ENCODE measurements at places on chromosomes 2 and 18.

GRCh38 chr2:33047939-33048338 lies 101.2 kb downstream of the LTBP1 start:
- no peak for DNase-seq

DNA sequence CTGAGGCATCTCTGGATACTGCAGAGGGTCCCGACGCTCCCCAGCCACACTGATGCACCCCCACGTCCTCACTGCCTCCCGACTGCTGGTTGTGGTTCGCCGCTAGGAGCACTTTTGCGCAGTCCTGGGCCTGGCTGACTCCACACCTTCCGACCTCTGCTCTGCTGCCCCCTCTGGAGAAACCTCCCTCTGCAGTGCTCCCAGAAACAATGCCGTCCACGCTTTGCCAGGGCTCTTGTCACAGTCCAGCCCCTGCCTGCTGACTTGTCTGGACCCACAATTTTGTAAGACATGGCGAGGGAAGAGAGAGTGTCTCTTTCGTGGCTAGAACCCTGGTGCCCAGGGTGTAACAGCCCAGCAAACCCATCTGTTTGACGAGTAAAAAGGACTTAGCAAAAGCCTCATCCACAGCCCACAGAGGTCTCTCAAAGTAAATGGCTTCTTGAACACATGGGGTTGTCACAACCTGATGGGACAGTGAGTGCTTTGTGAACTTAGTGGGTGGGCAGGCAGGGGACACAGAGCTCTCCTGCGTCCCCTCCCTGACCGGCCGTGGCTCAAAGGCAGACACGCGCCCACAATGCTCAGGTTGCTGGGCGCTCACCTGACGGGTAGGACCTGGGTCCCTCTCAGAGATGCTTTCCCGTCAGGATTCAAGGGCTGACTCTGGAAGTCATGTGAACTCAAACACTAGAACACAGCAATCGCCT lies 4.0 kb downstream of the COPS9 start:
- no peak for DNase-seq

GRCh38 chr2:134133622-134134312 lies 120.1 kb upstream of the MGAT5 start:
- DNase-seq: no peak

DNA sequence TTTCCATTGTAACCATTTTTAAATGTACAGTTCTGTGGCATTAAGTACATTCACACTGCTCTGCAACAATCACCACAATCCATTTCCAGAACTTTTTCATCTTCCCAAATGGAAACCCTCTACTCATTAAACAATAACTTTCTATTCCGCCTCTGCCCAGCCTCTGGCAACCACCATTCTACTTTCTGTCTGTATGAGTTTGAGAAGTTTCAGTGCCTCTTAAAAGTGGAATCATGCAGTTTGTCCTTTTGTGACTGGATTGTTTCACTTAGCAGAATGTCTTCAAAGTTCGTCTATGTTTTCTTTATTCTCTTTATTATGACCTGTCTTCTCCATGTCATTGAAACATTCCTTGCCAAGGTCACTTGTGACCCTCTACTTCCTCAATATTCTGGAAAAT lies 22.0 kb upstream of the PELI1 start:
- no peak for DNase-seq

DNA sequence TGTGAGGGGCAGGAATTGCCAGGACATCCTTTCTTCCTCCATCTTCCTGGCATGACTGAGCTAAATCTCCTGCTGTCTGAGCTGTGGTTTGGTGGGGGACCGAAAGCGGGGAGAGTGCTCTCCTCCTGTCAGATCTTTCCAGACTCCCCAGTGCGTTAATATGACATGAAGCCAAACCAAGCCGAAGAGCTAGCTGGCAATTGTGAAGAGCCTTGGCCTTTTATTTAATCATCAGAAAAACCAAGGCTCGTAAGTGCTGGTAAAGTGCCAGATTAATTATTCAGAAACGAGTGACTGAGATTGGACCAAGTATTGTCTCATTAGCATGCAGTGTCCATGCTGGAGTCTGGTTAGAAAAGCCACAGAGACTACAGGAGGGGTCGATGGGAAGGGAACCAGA lies 14.5 kb upstream of the LRPPRC start:
- DNase-seq: no peak

DNA sequence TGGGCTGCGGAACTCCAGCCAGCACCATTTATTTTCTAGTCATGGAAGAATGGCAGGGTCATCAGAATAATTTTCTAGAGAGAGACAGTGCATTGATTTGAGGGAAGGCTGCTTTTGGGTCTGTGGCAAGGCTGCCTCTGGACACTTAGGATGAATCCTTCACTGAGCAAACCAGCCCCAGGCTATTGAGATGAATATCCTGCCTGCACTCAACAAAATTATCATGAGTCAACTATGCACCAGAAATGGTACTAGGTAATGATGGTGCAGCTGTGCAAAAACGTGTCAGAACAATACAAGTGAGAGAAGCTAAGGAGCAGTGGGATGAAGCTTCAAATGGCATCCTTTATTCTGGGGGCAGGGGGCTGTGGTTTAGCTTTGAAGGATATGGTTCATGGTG lies 115.8 kb downstream of the SPHKAP start:
- DNase-seq: no peak

GRCh38 chr2:236629961-236630872 lies 60.6 kb downstream of the ACKR3 start:
- no peak for DNase-seq

DNA sequence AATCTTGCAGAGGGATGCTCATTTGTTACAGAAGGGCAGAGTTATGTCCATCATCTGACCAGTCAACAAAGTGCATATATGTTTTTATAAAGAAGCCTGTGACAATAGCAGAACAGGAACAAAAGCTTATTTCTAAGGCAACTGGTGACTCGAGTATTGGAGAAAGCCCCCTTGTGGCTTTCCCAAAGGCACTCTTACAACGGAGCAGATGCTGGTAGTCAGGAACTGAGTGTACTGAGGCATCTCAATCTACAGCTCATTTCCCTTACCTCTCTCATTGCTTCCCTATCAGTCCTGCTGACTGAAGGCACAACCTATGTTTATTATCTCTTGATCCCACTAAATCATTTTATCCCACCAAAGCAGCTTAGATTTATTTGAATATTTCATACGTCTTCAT lies 557.1 kb upstream of the CHAC2 start:
- DNase-seq: no peak

- DNase-seq: no peak
These were observed 39.5 kb downstream of the METTL8 start for GRCh38 chr2:171394164-171394740.

DNA sequence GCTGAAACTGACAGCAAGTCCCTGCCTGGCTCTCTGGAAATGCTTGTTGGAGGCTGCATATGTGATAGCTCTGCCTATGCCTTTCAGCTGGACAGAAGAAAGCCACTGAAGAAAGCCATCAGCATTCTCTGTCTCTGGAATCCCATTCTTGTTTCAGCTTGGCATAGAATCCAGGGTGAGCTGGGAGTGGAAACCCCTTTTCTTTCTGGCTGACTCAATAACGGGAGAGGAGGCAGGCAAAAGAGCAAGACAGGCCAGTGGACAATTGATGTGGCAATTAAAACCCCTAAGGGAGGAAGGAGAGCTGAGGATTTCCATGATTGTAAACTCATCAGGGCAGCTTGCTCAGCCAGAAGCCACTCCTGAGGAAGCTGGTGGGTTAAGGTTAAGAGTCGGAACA lies 208.1 kb downstream of the CLIP4 start:
- no peak for DNase-seq

DNA sequence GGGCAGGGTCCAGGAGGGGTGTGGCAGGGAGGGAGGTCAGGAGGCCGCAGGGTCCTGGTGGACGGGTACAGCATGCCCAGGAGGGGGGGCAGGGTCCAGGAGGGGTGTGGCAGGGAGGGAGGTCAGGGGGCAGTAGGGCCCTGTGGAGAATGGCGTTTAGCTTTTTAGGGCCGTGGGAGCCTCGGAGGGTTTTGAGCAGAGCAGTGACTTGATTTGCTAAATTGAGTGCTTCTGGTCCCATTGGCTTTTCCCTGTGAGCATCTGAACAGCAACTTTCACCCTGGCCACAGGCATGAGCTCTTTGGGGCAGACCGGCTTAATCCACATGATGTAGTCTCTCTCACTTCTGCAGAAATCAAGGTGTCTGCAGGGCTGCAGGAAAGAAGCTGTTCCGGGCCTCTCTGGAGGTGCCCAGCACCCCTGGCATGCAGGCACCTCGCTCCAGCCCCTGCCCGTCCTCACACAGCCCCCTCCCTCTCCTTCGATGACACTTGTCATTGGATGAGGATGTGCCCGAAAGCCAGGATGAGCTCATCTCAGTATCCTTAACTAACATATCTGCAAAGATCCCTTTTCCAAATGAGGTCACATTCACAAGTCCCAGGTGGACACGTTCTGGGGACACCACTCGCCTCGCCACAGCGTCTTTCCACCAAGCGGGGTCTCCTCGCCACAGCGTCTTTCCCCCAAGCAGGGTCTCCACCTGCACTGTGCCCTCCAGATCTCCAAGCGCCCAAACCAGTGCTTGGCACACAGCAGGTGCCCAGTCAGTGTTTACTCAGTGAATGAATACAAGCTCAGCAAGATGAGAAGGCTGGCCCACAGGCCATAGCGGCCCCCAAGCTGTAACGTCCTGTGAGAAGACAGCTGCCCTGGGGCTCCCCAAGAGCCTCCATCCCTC lies 94.0 kb downstream of the NDUFA10 start:
- DNase-seq: no peak

DNA sequence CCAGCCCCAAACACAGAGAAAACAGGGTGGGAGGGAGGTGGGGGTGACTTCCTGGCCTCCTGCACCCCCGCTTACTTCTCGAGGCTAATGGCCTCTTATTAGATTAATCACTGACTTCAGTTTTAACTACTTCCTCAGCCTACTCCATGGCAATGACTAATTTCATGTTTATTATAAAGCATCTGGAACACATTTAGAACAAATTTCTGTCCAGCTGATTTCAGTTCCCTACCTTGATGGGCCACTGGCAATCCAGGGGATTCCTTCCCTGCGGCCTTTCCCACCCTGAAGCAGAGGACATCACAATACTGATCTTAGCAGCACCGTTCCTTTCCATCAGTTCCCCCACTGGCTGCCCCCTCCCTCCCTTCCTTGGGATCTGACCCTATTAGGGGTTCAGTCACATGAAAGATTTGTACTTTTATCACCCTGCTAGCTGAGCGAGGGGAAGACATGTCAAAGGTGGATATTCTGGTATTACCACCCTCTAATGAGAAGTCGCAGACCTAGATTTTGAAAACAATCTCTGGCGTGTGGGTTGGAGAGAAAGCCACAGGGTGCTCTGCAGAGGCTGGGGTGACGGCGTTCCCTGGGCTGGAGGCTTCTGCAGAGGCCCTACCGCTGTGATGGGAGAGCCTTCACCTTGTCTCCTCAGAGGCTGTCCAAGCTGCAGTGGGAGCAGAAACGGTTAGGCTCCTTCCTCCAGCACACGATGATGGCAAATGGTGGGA lies 67.6 kb downstream of the KIAA2012 start:
- no peak for DNase-seq

- no peak for DNase-seq
These were observed 259.0 kb downstream of the HNMT start for GRCh38 chr2:138223319-138223718.

DNA sequence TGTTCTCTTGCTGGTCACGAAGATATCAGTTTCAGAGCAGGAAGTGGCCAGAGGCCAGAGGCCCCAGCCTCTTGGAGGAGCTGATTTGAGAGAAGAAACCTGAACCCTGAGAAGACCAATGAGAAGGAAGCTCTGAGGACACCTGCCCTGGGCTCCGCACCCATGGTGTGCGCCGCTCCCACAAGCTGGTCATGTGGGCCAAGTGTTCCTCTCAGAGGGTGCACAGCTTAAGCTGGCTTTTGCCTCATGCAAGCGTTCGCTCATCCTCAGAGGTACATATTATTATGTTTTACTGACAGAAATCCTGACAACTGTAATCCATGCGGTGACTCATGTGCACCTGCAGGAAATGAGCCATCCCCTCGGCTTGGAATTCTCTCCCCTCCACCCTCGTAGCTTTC lies 316.1 kb upstream of the MYT1L start:
- no peak for DNase-seq
